T-helper 17 cell (primary cell): ENCODE measurements at places on chromosomes 7 and 10.

DNA sequence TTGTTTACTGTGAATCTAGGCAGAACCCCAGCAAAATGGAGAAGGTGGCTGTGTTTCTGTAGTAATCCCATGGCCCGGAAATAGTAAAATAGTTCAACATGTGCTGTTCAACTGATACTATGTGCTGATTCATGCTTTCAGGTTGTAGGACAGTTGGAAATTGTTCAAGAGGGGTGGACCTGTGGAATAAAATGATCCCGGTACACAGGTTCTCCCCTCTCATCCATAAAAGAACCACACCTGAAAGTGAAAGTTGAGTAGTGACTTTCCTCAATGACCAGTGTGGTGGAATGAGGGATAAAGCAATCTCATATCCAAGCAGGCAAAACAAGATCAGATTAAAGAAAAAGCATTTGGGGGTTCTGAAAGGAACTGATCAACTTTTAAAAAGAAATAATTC is 177.1 kb downstream of the POU6F2 start:
- no peak for DNase-seq

- DNase-seq, result no peak
Observed at GRCh38 chr7:102258073-102258748, 28.5 kb upstream of the SH2B2 start.

GRCh38 chr10:120015064-120015463 is 122.5 kb downstream of the SEC23IP start:
- DNase-seq, result no peak

GRCh38 chr7:138746073-138746472 is 44.9 kb upstream of the SVOPL start:
- no peak for DNase-seq

GRCh38 chr10:72297281-72297804 is 23.6 kb downstream of the DDIT4 start:
- peak; percentile 94 for DNase-seq

DNA sequence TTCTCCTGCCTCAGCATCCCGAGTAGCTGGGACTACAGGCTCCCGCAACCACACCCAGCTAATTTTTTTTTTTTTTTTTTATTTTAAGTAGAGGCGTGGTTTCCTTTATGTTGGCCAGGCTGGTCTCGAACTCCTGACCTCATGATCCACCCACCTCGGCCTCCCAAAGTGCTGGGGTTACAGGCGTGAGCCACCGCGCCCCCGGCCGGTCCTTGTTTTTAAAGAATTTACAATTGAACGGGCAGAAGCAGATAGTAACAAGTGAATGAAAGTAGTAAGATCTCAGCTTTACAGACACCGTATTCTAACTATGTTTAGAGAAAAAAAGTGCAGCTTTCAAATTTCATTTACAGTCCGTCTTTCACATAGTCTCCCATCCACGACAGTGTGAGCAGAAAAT is 112.5 kb upstream of the VWC2 start:
- DNase-seq, result no peak

DNA sequence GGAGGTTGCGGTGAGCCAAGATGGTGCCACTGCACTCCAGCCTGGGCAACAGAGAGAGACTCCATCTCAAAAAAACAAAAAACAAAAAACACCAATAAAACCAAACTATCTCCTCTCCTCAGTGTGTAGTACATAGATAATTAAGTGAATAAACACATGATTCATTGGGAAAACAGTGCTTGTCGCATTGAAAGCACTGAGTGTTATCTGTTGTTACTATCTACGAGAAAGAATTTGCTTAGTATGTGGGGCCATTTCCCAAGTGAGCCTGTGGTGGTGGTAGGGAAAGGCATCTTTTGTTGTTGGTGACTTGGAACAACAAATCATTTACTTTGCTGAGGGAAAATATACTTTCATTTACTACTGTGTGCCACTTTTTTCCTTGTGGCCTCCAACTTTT is 42.6 kb downstream of the RSBN1L start:
- no peak for DNase-seq

DNA sequence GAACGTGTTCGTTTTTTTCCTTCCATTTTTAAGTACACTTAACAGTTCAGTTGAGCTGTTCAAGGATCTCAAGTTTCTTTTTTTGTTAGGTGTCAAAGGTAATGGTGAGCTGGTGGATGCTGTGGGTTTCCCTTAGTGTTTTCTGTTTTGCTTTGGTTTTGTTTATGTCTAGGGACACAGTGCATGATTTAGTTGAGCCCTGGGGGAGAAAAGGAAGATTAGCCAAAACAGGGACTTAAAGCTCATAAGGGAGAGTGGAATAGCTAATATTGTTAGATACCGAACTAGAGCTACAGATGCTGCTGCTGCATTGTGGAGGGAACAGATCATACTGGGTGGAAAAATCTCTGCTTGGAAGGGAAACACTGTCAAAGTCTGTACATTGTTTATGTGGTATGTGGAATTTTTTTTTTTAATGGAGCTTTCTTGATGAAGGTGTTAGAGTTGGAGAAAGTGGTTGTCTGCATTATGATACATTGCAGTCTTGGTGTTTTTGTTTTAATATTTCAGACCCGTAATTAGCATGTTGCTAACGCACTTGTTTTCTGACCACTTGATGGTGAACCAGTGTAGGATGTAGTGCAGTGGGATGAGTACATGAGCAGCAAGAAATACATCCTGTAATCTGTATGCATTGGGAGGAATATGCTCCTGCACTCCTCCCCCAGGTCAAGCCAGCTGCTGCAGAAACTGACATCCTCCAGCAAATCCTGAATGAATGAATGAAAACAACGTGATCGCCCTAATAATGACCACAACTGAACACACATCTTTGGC is 2.1 kb downstream of the GLCCI1 start:
- DNase-seq, result no peak

DNA sequence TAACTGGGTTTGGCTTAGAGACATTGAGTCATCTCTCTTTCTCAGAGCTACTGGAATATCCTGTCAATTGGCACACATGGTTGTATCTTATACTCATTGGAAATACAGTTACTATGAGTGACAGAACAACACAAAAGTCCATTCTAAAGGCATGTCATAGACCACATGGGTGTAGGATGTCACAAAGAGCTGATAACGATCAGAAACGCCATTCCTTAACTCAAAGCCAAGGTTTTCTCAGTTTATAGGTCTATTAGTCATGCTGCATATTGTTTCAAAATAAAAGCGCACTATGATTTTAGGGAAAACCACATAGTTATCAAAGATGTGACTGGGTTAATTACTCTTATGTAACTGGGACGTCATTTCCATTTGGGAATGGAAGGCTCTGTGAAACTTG is 147.2 kb upstream of the FAM171A1 start:
- DNase-seq, result no peak

GRCh38 chr10:75335983-75336382 is 65.6 kb downstream of the ZNF503 start:
- DNase-seq, result no peak

GRCh38 chr10:5631936-5632335 is 34.5 kb downstream of the ASB13 start:
- DNase-seq, result no peak

DNA sequence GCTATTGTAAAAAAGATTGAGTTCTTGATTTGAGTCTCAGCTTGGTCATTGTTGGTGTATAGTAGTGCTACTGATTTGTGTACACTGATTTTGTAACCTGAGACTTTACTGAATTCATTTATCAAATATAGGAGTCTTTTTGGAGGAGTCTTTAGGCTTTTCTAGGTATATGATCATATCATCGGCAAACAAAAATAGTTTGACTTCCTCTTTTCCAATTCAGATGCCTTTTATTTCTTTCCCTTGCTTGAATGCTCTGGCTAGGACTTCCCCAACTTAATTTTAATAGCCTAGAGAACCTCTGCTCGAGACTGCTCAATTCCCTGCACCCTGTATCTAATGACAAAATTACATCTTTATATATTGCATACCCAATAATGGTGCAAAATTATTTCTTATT is 154.4 kb downstream of the CCDC7 start:
- DNase-seq, result no peak

- DNase-seq, result no peak
Observed at GRCh38 chr7:117200786-117201458, 121.9 kb downstream of the WNT2 start.

DNA sequence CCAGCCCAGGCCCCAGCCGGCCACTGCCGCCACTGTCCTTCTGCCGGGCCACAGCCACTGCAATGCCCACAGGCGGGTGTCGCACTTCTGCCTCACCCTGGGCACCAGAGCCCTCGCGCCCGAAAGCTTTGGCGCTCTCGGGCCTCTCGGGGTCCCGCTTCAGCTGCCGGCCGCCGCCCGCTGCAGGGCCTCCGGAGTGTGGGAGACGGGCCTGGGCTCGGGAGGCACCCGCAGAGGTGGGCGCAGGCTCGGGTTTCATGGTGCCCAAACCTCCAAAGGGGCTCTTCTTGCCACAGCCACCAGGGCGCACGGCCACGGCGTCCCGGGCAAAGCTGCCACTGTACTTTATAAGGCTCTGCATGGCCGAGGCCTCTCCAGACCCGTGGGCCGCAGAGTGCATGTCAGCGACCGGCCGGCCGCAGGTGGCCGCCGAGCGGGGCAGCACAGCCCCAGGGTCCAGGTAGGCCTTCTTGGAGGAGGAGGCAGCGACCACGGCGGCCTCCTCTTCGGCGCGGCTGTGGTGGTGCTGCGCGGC is 35.9 kb downstream of the TNRC18 start:
- DNase-seq, result no peak

GRCh38 chr7:3738964-3739363 is 437.9 kb downstream of the SDK1 start:
- no peak for DNase-seq

DNA sequence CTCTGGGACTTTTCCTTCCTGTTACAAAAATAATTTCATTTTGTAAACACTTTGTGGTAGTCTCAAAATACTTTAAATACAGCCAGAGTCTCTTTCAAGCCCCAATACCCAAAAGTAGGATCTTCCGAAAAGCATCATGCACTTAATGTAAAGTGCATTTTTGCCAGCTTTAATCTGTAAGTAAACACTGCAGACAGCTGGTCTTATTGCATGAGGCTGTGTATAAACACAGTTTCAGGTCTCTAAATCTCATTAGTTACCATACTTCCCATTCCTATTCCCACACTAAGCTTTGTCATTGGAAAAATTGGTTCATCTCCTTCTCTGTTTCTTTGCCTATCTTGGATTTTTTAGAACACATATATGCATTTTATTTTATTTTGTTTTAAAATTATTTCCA is 87.6 kb upstream of the GNAI1 start:
- DNase-seq, result no peak

DNA sequence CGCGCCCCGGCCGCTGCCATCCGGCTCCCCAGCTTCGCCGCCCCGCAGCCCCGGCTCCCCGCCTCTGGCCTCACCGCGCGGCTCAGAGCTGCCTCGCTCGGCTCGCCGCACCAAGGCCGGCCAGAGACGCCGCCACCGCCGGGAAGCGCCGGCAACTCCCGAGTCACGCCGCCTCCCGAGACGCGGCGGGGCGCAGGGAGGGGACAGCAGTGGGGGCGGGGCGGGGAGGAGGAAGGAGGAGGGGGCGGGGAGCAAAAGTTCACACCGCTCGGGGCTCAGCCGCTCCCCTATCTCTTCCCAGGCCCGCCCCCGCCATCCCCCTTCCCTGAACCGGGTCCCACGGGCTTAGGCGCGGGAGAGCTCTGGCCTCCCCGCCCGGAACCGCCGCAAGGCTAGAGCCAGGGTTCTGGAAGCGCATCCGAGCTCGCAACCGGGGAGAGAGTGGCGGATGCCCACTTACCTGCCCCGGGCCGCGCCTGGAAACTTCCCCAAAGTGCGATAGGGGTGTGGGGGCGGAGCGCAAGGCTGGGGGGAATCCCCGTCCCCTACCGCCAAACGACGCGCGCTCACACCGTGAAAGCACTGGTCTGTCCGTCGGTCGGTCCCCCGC is 1.0 kb downstream of the CHST15 start:
- no peak for DNase-seq

GRCh38 chr10:88178758-88179157 is 315.3 kb downstream of the PTEN start:
- DNase-seq, result no peak

- DNase-seq, result no peak
Observed at GRCh38 chr7:46396481-46396880, 475.4 kb upstream of the IGFBP3 start.

- no peak for DNase-seq
Observed at GRCh38 chr7:107951172-107951787, 51.7 kb downstream of the LAMB1 start.

DNA sequence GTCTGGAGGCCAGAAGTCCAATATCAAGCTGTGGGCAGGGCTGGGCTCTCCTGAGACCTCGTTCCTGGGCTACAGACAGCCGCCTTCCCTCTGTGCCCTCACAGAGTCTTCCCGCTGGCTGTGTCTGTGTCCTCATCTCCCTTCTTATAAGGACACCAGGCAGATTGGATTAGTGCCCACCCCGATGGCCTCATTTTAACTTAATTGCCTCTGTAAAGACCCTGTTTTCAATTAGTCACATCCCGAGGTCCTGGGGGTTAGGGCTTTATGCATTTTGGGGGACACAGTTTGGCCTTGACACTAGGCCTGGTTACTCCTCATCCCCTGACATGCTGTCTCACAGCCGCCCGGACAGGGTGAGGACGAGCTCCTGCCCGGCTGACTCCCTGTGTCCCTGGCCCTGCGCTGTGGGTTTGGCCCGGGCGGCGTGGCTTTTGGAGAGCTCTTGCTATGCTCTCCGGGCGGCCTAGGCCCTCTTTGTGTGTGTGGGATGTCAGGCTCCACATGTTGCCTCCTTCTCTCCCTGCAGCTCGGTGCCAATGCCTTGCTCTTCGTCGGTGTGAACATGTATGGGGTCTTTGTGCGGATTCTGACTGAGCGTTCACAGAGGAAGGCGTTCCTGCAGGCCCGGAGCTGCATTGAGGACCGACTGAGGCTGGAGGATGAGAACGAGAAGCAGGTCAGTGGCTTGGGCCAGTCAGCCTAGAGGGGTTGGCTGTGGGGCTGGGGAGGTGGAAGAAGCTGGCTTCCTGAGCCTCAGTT is 18.2 kb downstream of the ADCY1 start:
- DNase-seq, result no peak

- DNase-seq, result no peak
Observed at GRCh38 chr10:11595395-11595692, 16.1 kb downstream of the USP6NL start.

DNA sequence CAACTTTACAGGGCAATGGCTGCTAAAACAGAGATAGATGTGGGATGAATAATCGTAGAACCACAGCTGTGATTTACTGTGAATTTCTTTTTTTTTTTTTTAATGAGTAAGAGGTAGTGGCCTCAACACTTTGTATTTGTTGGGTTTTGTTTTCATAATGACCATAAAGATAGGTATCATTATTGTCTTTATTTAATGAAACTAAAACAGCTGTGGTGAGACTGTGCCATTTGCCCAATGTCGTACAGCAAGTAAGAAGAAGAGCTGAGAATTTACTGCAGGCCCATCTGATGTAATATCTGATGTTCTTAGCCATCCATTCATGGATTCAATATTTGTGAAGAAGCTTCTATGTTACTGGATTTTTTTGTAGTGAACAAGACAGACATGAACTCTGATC is 271.2 kb downstream of the IPMK start:
- no peak for DNase-seq

- DNase-seq, result no peak
Observed at GRCh38 chr10:112213836-112214235, 30.3 kb upstream of the GPAM start.

DNA sequence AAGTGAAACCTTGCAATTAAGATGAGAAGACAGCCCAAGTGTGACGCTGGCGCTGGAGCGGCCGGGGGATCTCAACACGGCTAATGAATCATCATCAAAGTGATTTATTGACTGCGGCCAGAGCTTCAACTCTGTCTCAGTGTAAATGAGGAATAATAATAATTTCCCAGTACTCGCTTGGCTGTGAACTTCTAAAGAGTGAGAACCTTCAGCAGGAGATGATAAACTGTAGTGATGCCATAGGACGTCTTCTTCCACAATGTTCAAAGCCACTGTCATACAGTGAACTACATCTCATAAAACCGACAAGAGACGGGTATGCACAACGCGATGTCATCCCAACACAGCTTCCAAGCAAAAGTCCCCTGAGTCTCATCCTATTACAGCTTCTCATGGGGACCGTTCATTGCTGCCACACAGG is 123.6 kb upstream of the NOBOX start:
- DNase-seq, result no peak
